Placental epithelial cell (primary cell): ENCODE measurements at places on chromosomes 3 and 15. TPM values are rescaled to one million over a fixed set of nuclear protein-coding genes. Genes with fewer than 3 reads are reported as not detected.

The RBP2 gene
- total RNA-seq = not detected in 2 replicates

The PLSCR2 gene
- not detected in 2 replicates for total RNA-seq

The KBTBD8 gene
- total RNA-seq = 1.2 and 2.4 TPM in 2 replicates

The CLRN1 gene
- total RNA-seq = not detected in 2 replicates

The LRRC2 gene
- total RNA-seq = 0.11 TPM in 1 of 2 replicates, not detected in the other

The ACKR4 gene
- not detected in 2 replicates for total RNA-seq

The SMAD6 gene
- 6.6 and 9.4 TPM in 2 replicates for total RNA-seq

The OR5K2 gene
- total RNA-seq = not detected in 2 replicates

The UBP1 gene
- 27.5 and 28.7 TPM in 2 replicates for total RNA-seq

The SLC9C1 gene
- under 0.01 TPM in 1 of 2 replicates, not detected in the other for total RNA-seq

The PPP1R14D gene
- not detected in 2 replicates for total RNA-seq

The RNF111 gene
- total RNA-seq = 20.4 and 25.5 TPM in 2 replicates

The LTK gene
- total RNA-seq = under 0.01 TPM in 1 of 2 replicates, not detected in the other

The PEX11A gene
- total RNA-seq = 3.5 and 4.7 TPM in 2 replicates

The MEX3B gene
- total RNA-seq = 5.1 and 6.7 TPM in 2 replicates

The PLA2G4E gene
- total RNA-seq = not detected in 2 replicates

The GLDN gene
- total RNA-seq = not detected in 2 replicates

The C3orf85 gene
- total RNA-seq = not detected in 2 replicates

The KY gene
- not detected in 2 replicates for total RNA-seq
